Epithelial cell of esophagus (primary cell): ENCODE measurements at places on chromosomes 4 and X.
A peak's percentile ranks its signal among the peaks of the same experiment; 100 is the strongest.

GRCh38 chrX:128781506-128781905 is 729.3 kb upstream of the ACTRT1 start:
- peak; percentile 2 for DNase-seq

GRCh38 chr4:14513471-14513870 is 488.8 kb upstream of the CPEB2 start:
- peak; percentile 17 for DNase-seq

DNA sequence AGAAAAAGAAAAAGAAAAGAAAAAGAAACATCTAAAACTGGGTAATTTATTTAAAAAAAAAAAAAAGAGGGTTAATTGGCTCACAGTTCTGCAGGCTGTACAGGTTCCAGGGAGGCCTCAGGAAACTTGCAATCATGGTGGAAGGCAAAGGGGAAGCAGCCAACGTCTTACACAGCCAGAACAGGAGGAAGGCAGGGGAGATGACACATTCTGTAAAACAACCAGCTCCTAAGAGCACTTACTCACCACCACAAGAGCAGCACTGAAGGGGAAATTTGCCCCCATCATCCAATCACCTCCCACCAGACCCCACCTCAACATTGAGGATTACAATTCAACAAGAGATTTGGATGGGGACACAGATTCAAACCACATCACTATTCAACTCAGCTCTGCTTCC is 36.8 kb upstream of the TMEM184C start:
- DNase-seq: peak; percentile 70

DNA sequence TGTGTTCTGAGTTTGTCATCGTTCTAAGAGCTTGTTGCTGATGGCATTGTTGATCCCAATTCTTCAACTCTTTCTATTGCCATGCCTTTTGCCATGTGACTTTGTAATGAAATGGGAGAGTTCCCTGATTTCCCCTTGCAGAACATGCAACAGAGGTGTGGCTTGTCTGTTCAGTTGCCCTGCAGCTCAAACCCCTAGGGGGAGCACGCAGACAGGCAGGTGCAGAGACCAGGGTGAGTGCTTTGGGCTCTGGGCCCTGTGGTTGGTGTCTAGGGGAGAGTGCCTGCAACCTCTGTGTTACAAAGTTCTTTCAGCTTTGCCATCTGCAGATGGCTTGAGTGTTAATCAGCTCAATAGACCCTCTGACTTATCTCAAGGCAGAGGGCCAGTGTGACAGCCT is 332.7 kb downstream of the MID1IP1 start:
- DNase-seq: no peak

- DNase-seq: no peak
Measured at GRCh38 chr4:117575850-117576249, 458.4 kb upstream of the NDST3 start.

GRCh38 chrX:81208916-81209315 is 7.0 kb downstream of the SH3BGRL start:
- no peak for DNase-seq

DNA sequence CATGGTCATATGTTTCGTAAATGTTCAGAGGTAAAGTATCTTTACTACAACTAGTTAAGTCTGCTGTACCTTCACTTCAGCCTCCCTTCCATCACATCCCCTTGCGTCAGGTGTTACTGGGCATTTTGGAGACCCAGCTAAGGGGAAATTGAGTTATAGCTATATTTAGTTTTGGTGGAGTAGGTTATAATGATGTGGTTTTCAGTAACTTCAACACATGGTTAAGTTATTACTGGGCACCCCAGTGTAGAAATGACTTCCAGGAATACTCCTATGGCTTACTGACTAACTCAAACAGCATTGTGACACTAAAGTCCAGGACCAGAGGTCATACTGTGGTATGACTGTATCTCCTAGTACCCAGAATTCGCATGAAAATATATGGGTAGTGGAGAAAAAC is 23.4 kb upstream of the ACSL1 start:
- no peak for DNase-seq
